T-cell (primary cell): ENCODE measurements at places on chromosomes 2 and 18.

DNA sequence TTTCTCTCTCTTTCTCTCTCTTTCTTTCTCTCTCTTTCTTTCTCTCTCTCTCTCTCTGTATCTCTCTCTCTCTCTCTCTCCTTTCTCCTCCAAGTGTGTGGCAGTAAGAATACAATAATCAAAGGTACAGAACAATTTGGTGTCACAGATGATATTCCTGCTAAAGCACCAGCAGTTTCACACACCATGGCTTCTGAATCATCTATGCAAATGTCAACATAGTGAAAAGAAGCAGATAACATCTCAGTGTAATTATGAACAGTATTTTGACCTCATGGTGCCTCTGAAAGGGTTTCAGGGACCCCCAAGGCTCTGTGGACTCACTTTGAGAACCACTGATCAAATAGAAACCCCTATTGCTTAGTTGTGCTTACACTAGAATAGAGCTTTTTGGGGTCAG lies 38.5 kb upstream of the CSRNP3 start:
- DNase-seq = no peak

DNA sequence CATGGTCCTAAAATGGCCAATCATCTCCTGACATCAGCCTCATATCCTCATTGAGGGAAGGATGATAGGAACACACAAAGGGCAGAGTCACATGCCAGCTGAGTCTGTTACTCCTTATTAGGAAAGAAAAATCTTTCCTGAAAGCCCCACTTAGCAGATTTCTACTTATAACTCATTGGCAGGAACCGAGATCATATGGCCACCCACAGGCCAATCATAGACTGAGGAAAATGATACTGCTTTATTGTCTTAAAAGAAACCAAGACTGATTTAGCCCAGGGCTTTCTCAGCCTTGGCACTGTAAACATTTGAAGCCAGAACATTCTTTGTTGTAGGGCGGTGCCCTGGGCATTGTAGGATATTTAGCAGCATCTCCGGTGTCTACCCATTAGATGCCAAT lies 18.7 kb downstream of the GKN2 start:
- no peak for DNase-seq

DNA sequence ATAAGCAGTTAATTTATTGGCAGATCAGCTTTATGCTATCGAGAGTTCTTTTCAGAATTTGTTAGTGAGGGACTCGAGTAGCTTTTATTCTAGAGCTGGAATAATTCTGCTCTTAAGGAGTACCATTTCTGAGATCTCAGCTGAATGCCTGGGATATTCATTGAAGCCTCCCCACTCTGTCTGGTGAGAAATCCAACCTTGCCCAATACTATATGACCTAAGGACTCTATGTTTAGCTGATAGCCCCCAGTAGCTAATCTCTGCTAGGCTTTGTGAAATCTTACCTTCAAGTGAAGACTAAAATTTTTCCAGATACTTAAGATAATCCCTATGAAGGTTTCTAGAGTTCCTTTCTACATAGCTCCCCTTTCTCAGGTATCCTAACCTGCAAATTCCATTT lies 261.4 kb downstream of the SETBP1 start:
- no peak for DNase-seq

DNA sequence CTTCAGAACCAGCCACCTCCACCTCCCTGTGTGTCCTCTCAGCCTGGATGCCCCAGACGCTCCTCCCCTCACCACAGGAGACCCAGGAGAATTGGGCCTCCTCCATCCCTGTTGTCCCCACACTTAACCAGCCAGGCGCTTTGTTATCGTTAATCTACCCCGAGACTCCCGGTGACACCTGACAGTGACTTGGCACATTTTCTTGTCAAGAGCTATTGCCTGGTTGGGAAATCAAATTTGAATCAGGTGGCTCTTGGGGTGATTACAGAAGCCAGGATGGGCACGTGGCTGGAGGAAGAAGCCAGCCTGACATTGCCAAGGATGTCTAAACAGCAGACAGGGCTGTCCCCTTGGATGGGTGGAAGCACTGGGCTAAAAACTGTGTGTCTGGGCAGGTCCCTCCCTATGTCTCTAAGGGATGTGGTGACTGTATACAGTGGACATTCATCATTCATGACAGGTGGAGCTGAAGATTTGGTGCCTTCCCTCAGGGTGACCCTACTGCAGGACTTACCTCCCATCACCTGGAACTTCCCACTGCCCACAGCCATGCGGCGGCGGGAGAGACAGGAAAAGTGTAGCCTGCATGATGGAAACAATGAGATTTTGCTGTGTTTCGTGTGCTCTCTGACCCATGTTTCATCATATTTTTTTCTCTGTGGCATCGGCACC lies 157.2 kb upstream of the CAPN13 start:
- no peak for DNase-seq

GRCh38 chr2:137050949-137051348 lies 285.6 kb downstream of the THSD7B start:
- DNase-seq = no peak

DNA sequence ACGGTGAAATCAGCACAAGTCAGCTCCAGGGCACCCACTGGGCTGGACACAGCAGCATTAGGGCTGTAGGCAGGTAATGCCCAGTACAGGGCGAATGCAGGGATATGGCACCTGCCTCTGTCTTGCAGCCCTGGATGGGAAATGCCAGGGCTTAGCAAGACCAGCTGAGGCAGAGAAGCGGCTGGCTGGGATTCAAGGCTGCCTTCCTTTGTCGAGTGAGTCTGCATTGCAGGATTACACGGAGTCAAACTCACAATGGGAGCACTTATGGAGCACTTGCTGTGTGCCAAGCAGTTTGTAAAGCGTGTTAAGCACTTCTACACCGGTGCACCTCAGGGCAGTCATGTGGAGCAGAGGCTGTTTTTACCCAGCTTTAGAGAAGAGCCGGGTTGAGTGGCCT lies 87.3 kb upstream of the HDAC4 start:
- DNase-seq = no peak

DNA sequence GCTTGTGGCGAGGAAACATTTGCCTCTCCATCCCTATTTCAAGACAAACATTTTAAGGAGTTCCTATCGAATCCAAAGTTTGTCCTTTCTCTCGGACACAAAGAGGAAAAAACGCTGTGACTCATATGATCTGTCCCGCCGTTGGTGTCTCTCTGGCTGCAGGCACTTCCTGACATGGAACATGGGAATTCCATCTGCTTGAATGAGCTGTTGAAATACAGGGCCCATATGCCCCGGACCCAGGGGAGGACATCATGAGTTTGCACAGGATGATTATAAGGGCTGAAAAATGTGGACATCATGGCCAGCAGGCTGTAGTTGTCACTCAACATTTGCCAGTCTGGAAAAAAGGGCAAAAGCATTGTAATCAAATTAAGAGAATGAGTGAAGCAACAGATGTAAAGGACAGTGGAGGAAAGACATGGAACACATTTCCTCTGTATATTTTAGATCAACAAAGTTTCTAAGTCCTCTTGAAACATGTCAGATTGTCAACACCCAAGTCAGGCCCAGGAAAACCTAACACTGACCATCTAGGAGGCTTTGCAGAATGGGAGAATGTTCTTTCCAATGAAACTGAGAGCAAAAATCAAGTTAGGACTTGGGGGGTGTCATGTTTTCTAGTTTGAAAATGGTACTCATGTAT lies 103.2 kb upstream of the SMIM21 start:
- no peak for DNase-seq

DNA sequence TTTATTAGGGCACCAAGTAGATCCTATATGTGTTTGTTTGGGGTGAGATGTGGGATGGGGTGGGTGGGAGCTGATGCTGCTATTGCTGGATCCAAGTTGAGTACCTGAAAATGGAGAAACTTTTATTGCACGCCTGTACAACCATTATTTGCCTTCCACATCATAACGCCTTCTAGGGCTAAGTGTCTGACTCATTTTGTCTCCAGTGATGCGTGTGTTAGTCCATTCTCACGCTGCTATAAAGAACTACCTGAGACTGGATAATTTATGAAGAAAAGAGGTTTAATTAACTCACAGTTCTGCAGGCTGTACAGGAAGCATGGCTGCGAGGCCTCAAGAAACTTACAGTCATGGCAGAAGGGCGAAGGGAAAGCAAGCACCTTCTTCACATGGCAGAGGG lies 58.2 kb downstream of the KDM3A start:
- no peak for DNase-seq

DNA sequence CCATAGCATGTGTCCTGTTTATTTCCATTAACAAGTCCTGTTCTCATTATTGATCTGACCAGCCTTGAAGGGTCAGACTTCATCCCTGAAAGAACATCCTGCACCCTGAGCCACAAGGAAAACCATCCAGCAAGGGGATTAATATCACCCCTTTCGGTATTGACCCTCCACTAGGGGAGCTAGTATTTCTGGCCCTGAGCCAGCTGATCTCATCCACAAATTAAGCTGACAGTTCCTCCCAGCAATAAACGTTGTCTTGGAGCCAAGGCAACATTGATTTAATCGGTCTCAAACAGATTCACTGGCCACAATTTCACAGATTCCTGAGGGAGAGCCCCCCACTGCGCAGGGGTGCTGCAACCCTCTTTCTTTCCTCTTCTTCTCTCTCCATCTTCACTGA lies 353.1 kb upstream of the FANCL start:
- no peak for DNase-seq

DNA sequence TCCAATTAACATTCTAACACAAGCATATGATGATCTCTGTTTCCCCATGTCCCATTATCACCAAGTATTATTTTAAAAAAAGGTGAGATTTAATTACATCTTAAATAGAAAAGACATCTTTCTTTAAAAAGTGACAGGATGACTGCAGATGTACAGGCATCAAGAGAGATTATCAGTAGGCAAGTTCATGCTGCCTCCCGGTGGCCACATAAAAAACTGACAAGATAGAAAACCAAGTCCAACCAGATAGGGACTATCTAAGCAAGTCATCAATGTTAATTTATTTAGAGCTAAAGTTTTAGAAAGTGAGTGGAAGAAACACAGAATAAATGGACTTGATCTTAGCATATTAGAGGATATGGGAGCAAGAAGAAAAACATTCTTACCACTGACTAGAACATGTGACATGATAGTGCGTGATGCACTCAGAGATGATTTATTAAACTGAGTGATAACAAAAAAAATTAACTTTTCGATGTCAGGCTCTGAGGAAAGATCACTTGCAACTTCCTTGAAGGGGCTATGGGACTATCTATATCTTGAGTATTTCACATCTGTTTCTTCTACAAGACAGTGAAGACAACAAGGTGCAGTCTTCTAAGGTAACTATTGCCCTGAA lies 5.4 kb upstream of the TDRD15 start:
- DNase-seq = no peak

- no peak for DNase-seq
These were observed 145.2 kb upstream of the SYT4 start for GRCh38 chr18:43422518-43422917.

DNA sequence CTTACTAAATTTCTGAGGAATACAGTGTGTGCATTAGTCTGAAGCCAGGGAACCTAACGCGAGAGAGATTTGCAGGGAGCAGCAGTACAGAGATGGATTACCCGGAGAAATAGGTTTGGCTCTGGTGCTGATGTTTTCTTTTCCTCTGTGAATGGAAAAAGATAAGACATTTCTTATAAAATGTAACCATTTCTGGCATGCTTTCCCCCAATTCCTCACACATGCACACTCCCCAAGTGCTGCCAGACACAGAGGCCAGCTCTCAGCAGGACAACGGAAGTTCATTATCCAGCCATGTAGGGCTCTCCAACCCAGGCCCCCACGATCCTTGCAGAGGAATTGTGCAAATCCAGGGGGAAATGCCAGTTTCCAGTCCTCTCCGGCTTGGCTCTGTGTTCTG lies 224.5 kb upstream of the MGAT5 start:
- no peak for DNase-seq

GRCh38 chr2:227365833-227366232 lies 13.3 kb downstream of the TM4SF20 start:
- no peak for DNase-seq

- peak; percentile 47 for DNase-seq
These were observed 1.6 kb downstream of the SPRED2 start for GRCh38 chr2:65430603-65431420.

GRCh38 chr2:194725169-194725568 lies 931.9 kb upstream of the SLC39A10 start:
- DNase-seq = no peak

GRCh38 chr18:29383311-29384273 lies 1206.7 kb upstream of the CDH2 start:
- no peak for DNase-seq

DNA sequence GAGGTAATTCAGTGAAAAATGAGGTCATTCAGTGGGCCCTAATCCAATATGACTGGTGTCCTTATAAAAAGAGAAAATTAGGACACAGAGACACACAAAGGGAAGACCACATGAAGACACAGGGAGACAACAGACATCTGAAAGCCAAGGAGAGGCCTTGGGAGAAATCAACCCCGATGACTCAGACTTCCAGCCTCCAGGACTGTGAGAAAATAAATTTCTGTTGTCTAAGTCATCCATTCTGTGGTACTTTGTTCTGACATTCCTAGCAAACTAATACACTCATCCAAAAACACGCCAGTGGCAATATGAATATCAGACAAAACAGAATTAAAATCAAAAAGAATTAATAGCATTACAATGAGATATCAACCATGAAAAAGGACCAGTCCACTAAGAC lies 303.7 kb downstream of the SS18 start:
- no peak for DNase-seq

- peak; percentile 69 for DNase-seq
These were observed at the start of gene ITM2C for GRCh38 chr2:230864605-230865306. Gene ITM2C, plus strand, starts transcription at chr2:230864942. Its CDS starts 84 bp downstream, at chr2:230865026.

DNA sequence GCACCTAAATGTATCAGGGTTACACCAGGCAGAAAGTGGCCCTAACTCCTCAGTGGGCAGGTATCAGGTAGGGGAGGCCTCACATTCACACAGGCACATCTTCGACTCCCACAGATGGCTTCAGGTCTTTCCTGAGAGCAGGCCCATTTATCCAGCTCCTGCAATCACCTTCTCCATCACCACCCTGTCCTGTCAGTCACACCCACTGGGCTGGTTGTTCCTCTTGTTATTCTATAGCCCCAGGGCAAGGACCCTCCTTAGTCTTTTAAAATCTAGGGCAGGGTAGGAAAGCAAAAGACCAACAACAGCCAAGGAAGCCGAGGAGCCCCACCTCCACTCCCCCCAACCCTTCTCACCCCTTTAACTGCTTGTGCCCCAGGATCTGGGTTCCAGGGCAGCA lies 9.1 kb upstream of the HOXD4 start:
- DNase-seq = no peak

DNA sequence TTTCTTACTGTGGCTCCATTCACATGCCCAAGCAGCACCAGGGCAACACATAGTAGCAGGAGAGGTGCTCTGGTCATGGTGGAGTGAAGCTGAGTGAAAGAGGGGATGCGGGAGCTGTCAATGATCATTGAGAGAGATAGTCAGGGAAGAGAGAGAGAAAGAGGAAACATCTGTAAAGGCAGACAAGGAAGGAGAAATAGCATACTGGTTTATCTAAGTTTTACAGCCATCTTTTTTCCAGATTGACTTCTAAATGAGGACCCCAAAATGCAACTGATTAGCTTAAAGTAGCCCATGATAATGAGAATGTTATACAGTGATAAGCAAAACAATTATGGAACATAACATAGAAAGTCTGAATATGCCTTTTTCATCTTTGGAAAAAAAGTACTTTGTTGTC lies at the start of gene C2orf66:
C2orf66 (minus strand) TSS at position 96 of the 400 bp plus-strand sequence; CDS start at position 77, 19 bp downstream.
- DNase-seq = no peak

GRCh38 chr2:95351598-95351915 lies 51.0 kb upstream of the FAHD2A start:
- no peak for DNase-seq

GRCh38 chr2:64990876-64991275 lies 1.7 kb downstream of the SLC1A4 start:
- DNase-seq = no peak

- no peak for DNase-seq
These were observed 26.1 kb downstream of the MPHOSPH10 start for GRCh38 chr2:71156573-71156972.

GRCh38 chr2:13558368-13558767 lies 841.6 kb downstream of the TRIB2 start:
- DNase-seq = no peak

- no peak for DNase-seq
These were observed 41.2 kb downstream of the CHRNA1 start for GRCh38 chr2:174722942-174723592.
